Mucosa of gallbladder (tissue), 1 donor: ENCODE measurements at places on chromosomes 13 and 19.

GRCh38 chr19:35045667-35046300 is 4.3 kb downstream of the HPN start:
- DNase-seq: no peak

DNA sequence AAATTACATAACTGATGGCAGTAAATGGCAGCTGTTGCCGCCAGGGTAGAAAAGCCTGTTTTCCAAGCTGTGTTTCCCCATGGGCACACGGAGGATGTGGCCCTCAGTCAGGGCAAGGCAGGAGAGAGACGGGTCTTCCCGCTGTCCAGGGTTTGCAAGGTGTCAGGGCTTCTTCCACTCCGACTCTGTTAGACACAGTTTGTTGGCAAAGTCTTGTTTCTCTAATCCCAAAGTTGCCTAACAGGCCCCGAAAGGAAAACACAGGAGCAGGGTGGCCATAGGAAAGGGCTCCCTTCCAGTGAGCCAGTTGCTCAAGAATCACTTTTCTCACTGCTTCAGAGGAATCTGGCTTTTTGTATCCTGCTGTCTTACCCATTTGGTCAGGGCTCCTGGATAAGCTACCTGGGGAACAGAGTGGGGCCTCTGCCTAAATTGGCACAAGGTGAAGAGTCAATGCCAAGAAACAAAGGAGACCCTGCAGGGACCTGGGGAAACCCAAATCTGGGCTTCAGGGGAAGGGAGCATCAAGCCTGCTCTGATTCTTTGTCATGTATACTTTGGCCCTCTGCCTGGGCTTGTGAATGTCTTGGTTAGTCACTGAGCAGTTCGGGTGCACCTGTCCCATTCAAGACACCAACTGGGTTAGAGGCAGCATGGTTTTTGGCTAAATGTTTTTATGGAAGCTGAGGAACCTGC is 29.0 kb upstream of the CXCL17 start:
- DNase-seq: no peak

GRCh38 chr13:25214491-25215252 is 42.6 kb upstream of the AMER2 start:
- DNase-seq: no peak

GRCh38 chr13:46354156-46355087 is 32.6 kb downstream of the RUBCNL start:
- no peak for DNase-seq

GRCh38 chr13:106362707-106363106 is 172.8 kb downstream of the EFNB2 start:
- no peak for DNase-seq

GRCh38 chr19:16327501-16327900 is 2.9 kb downstream of the KLF2 start:
- no peak for DNase-seq

DNA sequence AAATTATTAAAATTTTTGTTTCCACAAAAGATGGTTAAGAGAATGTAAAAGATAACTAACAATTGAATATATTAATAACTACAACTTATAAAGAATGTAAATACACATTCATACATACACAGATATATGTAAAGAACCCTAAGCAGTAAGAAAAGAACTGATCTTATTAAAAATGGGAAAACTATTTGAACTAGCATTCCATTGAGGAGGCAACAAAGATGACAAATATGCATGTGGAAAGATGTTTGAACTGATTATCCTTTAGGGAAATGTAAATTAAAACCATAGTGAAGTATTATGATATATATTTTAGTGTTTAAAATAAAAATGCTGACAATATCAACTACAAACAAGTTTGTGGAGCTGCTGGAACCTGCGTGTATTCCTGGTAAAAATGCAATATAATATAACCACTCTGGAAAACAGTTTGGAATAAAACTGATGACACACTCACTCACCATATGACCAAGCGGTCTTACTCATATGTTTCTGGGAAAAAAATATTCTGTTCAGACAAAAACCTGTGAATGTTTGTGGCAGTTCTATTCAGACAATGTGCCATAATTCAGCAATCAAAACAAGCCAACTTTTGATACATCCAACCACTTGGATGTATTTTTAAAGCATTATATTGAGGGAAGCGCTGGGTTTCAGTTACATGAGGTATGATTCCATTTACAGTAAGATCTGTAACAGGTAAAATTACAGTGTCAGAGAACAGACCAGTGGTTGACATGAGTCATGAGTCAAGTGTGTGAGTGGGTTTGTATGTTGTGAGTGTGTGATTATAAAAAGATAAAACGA is 694.4 kb upstream of the SLITRK5 start:
- no peak for DNase-seq

DNA sequence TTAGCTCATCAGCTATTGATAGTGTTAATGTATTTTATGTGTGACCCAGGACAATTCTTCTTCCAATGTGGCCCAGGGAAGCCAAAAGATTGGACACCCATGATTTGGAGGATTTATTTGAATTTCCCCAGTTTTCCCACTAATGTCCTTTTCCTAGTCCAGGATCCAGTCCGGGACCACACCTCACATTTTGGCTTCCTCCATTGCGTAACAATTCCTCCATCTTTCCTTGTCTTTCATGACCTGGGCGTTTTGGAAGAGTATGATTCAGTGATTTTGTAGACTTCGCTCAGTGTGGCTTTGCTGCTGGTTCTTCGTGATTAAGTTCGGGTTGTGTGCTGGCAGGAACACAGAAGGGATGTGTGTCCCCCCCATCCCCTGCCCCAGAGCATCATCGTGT is 3.3 kb upstream of the ATP4A start:
- DNase-seq: no peak

- DNase-seq: no peak
Measured at GRCh38 chr13:34034411-34034810, 216.5 kb downstream of the RFC3 start.

- DNase-seq: peak; percentile 37
Measured at GRCh38 chr13:45243077-45243476, 42.2 kb upstream of the KCTD4 start.

DNA sequence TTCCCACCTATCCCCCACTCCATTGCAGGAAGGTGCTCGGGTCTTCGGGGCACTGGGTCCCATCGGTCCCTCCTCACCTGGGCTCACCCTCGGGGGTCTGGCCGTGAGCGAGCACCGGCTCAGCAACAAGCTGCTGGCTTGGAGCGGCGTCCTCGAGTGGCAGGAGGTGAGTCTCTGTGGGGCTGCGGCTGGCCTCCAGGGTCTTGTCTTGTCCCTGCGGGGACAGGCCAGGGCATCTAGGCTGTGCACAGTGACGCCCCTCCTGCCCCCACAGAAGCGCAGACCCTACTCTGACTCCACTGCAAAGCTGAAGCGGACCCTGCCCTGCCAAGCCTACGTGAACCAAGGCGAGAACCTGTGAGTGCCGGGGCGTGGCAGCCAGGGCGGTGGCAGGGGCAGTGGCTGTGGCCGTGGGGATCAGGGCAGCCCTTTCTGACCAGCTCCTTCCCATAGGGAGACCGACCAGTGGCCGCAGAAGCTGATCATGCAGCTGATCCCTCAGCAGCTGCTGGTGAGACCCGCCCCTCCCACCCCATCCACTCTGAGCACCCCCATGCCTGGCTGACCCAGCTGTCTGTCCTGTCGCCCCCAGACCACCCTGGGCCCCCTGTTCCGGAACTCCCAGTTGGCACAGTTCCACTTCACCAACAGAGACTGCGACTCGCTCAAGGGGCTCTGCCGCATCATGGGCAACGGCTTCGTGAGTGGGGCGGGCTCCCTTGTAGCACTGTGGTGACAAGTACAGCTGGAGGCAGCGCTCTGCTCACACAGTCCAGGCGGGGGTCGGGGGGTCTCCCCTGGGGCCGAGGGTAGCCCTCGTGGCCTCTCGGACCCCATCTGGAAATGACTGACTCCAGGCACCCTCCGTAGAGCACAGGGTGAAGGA is 3.7 kb downstream of the PTOV1 start:
- DNase-seq: no peak

DNA sequence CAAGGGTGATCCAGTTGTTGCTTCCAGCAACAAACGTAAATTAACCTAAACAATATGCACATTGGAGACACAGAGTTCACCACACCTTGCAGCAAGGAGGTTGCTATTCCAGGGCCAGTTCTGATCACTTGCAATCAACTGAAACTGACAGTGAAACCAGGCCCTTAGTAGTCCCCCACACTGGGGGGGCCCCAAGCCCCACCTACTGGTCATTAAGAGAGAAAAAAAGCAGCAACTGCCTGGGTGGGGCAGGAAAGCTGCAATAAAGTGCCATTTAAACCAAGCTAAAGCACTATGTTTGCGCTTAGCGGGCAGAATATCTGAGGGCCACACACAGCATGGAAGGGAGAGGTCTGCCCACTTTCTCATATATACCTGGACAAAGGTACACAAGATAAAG is 51.5 kb downstream of the ATP7B start:
- DNase-seq: no peak

DNA sequence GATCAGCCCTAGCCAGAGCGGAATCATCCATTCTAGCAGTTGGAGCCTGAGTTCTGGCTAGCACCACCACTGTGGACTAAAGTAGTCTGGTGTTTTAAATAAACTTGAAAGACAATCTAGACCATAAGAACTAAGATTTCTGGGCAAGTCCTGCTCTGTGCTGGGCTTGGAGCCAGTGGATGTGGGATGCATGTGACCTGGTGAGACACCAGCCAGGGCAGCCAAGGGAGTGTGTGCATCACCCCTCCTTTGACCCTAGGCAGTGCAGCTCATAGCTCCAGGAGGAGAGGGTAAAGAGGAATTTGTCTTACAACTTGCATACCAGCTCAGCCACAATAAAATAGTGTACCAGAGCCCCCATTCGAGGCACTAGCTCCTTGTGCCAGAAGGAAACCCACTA is 21.0 kb downstream of the ITGBL1 start:
- no peak for DNase-seq

DNA sequence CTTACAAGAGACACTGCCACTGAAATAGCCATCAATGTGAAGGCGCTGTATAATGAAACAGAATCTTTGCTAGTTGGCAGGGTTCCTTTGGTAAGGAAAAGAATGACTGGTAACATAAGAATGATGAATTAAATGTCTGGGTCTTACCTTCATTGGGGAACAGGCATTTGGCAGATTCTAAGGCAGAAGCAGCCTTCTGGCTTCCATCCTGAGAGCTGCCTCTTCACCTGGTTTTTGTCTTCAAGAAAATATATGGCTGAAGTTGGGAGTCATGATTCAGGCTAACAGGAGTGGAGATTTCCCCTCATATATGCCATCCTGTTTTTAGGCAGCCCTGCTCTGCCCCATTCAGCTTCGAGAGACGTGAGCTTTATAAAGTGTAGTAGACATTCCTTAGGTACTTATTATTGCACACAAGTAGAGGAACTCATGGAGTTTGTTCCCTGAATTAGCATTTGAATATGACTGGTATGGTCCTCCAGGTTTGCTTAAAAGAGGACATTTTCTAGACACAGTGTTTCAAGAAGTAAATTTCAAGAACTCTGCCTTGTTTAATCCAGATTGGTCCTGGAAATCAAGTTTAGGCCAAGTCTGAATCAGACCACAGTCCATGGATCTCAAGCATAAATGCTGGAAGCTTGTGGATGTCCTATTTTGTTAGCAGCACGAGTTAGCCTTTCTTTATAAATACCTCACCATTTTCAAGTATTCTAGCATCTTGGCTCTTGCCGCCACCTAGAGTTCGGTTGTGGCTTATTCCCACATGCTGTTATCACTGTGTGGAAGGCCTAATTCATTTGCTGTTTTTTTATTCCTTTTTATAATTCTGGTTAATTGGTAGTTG is 56.2 kb upstream of the AKAP11 start:
- DNase-seq: peak; percentile 17
